CD4-positive, alpha-beta memory T cell (primary cell): ENCODE measurements at places on chromosomes 16 and 17.

DNA sequence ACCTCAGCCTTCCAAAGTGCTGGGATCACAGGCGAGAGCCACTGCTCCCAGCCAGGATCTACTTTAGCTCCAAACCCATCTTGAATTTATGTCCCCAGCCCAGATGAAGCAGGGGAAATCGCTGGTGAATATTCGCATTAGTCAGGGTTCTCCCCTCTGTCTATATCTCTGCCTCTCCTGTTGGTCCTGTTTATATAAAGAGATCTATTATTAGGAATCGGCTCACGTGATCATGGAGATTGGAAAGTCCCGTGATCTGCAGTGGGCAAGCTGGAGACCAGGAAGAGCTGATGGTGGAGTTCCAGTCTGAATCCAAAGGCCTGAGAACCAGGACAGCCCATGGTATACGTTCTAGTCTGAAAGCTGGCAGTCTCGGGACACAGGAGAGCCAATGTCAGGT lies 382.8 kb downstream of the SEC14L1 start:
- H3K27ac ChIP-seq = no peak overlapping the region
- H3K27me3 ChIP-seq = no peaks in the 10 kb centered on the region
- no peaks in the 10 kb centered on the region for H3K36me3 ChIP-seq
- no peak overlapping the region for H3K4me3 ChIP-seq

- DNase-seq = no peak
- no peaks in the 10 kb centered on the region for H3K27me3 ChIP-seq
- no peaks in the 10 kb centered on the region for H3K36me3 ChIP-seq
Observed at GRCh38 chr17:43641416-43641815, 20.3 kb downstream of the MEOX1 start.

- no peak overlapping the region for H3K4me3 ChIP-seq
- H3K36me3 ChIP-seq = no peaks in the 10 kb centered on the region
- H3K27ac ChIP-seq = no peak overlapping the region
Observed at GRCh38 chr16:85422632-85423550, 190.2 kb upstream of the GSE1 start.

GRCh38 chr16:23876256-23876896 lies 40.6 kb downstream of the PRKCB start:
- no peaks in the 10 kb centered on the region for H3K36me3 ChIP-seq
- DNase-seq = no peak
- no peak overlapping the region for H3K27ac ChIP-seq

GRCh38 chr17:36755586-36755985 lies 154.2 kb downstream of the MRM1 start:
- no peaks in the 10 kb centered on the region for H3K4me1 ChIP-seq
- no peak overlapping the region for H3K4me3 ChIP-seq
- no peaks in the 10 kb centered on the region for H3K27me3 ChIP-seq
- no peak for DNase-seq
- H3K36me3 ChIP-seq = no peaks in the 10 kb centered on the region

DNA sequence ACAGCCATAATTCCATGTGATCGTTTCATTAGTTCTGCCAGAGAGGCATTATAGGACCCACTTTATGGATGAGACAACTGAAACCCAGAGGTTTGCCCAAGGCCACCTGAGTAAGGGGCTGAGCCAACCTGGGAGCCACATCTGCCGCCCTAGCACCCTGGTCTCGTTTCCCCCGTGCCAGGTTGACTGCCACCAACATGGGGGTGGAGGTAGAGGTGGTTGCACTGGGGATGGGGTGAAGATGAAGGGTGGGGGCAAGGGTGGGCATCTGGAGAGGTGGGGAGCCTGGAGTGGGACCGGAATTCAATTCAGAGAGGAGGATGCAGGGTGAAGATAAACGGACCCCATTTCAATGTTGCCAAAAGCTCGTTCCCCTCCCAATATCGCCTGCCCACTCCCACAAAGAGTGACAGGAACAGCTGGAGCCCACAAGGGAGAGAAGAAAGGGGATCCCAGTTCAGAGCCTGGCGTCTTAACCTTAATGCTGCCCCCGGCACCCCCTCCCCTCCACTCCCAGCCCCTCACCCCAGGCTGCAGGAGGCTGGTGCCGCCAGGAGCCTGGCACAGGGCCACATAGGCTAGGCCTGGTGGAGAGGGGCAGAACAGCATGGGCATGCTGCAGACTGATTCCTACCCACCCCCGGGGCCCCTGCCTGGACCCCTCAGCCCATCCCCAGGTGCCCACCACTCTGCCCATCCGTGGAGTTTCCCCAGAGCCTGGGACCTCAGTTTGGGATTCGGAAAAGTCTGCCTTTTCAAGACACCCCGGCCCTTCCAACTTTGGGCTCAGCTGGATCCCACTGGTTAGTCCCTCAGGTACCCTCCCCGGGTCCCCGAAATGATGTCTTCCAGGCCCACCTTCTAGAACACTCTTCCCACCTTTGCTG lies 29.6 kb downstream of the NGFR start:
- H3K4me1 ChIP-seq = peaks cover 7% of the 10 kb centered on the region
- H3K36me3 ChIP-seq = no peaks in the 10 kb centered on the region
- H3K4me3 ChIP-seq = no peak overlapping the region
- no peak for DNase-seq
- H3K27me3 ChIP-seq = no peaks in the 10 kb centered on the region
- no peak overlapping the region for H3K27ac ChIP-seq

- peaks cover 25% of the 10 kb centered on the region for H3K4me1 ChIP-seq
- no peak overlapping the region for H3K4me3 ChIP-seq
- no peaks in the 10 kb centered on the region for H3K27me3 ChIP-seq
- no peak for DNase-seq
- H3K27ac ChIP-seq = no peak overlapping the region
Observed at GRCh38 chr17:63420868-63421680, 25.0 kb downstream of the CYB561 start.

GRCh38 chr16:57612494-57612893 lies 15.9 kb upstream of the ADGRG1 start:
- H3K36me3 ChIP-seq = no peaks in the 10 kb centered on the region
- peaks cover 26% of the 10 kb centered on the region for H3K4me1 ChIP-seq
- no peak for DNase-seq
- H3K27me3 ChIP-seq = no peaks in the 10 kb centered on the region
- no peak overlapping the region for H3K4me3 ChIP-seq
- H3K27ac ChIP-seq = no peak overlapping the region

DNA sequence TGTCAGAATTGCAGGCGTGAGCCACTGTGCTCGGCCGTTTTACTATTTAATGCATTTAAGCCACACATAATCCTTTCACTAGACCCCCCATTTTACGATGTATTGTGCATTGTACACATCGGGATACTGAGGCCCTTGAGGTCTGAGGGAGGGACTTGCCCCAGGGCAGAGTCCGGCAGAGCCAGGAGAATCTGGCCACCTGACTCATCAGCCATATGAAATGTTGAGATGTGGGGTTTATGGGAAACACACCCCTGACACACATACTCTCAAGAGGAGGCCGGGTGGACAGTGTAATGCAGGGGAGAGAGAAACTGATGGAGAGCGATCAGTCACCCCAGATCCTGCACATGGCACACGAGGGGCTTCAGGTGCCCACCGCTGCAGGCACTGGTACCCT lies 196.6 kb downstream of the ZNF423 start:
- DNase-seq = no peak
- no peak overlapping the region for H3K27ac ChIP-seq
- H3K27me3 ChIP-seq = no peaks in the 10 kb centered on the region
- H3K36me3 ChIP-seq = no peaks in the 10 kb centered on the region

DNA sequence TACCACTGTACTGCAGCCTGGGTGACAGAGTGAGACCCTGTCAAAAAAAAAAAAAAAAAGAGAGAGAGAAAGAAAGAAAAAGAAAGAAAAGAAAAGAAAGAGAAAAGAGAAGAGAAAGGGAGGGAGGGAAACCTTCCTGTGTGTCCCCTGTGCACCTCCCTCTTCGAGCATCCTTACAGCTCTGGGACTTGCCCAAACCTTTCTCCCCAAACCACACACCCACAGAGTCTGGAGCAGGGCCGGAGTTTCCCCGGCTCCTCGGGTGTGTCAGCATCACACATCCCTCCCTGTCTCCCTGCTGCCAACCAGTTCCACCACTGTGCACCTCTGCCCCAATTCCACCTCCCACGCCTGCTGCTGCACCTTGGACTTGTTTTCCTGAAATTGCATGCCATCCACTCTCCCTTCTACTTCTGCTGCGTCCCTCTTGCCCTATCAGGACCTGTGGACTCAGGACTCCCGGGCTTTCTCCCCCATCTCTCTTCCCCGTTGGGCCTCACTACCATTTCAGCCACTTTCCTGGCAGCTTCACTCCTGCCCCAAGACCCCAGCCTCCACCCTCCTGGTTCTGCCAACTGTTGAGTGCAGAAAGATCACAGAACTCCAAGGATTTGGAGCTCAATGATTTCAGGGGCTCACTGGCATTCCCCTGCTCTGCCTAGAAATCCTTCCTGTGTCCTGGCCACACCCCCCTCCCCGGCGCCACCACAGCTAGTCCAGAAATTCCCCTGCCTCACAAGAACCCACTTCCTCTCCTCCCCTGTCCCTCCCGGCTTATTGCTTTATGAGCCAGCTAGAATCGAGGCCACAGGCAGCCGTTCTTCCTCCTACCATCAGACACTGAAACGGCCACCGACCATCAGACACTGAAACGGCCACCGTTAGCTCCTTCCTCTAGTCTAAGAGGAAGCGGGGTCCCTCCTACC lies 3.7 kb upstream of the CDK3 start:
- peaks cover 3% of the 10 kb centered on the region for H3K36me3 ChIP-seq
- peak; percentile 23 for DNase-seq
